Kidney epithelial cell (primary cell): ENCODE measurements at places on chromosomes 4 and X. TPM values are rescaled to one million over a fixed set of nuclear protein-coding genes. Genes with fewer than 3 reads are reported as not detected.

Gene NSG1
- 9.7 and 12.7 TPM in 2 replicates for total RNA-seq

DNA sequence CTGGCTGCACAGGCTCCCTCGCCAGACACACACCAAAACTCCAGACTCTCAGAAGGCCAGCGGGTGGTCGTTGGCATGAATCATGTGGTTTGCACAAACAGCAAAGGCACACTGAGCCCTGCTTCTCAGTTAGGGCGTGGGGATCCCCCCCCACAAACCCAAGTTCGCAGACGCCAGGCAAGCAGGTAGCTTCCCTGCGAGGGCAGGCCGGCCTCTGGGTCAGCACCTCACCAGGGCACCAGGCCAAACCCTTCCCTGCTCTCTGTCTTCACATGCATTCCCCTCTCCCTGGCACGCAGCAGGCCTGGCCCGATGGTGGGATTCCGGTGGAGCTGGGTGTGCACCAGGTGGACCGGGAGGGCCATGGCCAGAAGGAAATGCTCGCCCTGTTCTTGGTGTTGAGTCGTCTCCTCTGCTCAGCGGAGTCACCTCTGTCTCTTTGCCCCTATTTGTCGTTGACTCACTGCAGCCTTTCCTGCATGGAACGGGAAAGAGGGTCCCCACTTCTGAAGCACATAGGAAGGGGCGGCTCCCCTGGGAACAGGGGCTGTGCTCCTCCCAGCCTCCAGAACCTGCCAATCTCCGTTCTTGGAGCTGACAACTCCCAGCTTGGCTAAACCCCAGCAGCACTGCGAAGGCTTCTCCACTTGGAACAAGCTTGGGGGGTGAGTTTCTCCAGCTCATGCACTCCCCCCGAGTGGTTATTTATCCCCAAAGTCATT, 51.4 kb downstream of the SORCS2 start:
- no peak for DNase-seq

- no peak for DNase-seq
Measured at GRCh38 chr4:1166509-1167243, 5.7 kb downstream of the SPON2 start.

- DNase-seq = no peak
Measured at GRCh38 chr4:145786830-145787229, 106.9 kb downstream of the C4orf51 start.

Gene SCML2
- 1.2 and 1.5 TPM in 2 replicates for total RNA-seq
